Putamen (tissue), 1 donor: ENCODE measurements at places on chromosomes 6 and 20.

DNA sequence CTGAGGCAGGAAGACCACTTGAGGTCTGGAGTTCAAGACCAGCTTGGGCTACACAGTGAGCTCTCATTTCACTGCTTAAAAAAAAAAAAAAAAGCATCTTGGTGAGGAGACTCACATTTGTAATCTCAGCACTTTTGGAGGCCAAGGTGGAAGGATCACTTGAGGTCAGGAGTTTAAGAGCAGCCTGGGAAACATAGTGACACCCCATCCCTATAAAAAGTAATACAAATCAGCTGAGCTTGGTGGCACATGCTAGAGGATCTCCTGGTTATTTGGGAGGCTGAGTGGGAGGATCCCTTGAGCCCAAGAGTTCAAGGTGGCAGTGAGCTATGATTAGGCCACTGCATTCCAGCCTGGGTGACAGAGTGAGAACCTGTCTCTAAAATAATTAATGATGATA, 29.4 kb upstream of the SYNCRIP start:
- DNase-seq = no peak

DNA sequence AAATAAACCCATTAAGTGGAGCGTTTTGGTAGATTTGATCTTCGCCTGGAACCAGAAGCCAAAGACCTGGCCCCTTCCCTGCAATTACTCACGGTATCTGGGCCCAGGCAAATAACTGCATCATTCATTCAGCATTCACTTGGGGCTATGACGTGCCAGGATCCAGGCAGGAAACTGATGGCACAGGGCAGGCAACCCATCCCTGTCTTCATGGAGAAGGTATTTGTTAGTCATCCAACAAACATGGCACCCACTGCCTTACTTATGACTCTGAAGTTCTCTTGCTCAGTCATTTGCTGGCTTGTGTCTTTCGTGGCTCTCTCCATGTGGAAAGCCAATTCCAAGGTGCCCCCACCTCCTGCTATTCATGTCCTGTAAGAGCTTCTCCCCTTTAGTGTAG, 232.4 kb downstream of the BMP7 start:
- DNase-seq = no peak

- DNase-seq = no peak
These were observed 203.3 kb upstream of the IMPG1 start for GRCh38 chr6:76275746-76276145.

DNA sequence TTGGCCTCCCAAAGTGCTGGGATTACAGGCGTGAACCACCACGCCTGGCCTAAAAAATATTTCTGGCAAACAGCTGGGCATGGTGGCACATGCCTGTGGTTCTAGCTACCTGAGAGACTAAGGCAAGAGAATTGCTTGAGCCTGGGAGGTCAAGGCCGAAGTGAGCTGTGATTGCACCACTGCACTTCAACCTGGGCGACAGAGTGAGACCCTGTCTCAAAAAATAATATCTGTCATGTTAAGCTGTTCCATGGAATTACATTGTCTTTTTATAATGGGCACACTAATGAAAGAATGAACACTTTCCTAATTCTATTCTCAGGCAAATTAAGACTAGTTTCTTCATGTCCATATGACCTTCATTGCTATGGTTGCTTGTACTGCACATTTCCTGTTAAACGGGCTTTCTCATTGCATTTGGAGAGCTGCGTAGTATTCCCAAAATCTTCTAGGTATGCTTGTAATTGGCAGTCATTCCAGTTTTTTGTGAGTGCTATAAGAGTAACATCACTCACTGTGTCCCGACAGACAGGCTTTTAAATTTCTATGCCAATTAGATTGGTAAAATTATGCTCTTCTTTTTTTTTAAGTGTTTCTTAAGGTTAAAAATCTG, 12.1 kb downstream of the AMD1 start:
- no peak for DNase-seq

GRCh38 chr6:91506509-91506908, 919.6 kb upstream of the MAP3K7 start:
- DNase-seq = no peak

DNA sequence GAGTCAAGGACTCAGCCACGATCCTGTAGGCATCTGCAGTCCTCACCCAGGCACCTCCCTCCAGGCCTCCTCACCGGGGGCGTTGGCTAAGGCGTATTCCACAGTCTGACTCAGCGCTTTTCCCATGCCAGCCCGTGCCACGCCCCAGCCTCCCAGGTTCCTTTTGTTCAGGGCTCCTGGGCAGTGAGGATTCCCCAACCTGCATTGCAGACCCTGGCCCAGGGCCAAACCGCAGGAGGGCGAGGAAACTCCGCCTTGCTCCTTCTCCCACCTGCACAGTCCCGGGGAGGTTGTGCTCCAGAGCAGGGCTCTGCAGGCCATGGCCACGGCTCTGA, 202.8 kb upstream of the CST7 start:
- DNase-seq = no peak

GRCh38 chr6:9503111-9503761, 911.6 kb downstream of the TFAP2A start:
- no peak for DNase-seq

DNA sequence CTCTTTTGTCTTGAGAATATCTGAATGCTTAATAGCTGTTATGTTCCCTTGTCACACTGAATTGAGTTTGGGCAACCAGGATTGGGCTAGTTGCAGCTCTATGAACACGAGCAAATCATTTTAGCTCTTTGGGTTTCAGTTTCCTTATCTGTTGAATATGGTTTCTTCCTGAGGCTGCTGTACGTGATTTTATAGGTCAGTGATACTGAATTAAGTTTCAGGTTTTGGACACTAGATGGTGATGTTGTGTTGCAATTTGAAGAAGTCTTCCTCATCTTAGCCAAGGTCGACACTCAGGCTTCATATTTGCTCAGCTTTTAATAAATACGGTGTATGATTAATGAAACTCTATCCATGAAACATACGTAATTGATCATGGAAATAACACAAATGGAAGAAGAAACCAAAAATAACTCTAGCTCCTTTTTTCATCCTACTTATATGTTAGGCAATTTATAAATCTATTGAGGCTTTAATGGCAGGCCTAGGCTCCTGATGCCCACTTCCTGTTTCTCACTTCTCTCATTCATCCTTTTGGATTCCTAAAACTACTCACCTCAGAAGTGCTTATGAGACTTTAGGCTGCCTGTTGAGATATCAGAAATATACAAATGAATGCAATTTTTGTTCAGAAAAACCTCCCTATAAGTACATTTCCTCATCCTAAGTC, 354.1 kb upstream of the MAP3K7 start:
- DNase-seq = peak; percentile 36

DNA sequence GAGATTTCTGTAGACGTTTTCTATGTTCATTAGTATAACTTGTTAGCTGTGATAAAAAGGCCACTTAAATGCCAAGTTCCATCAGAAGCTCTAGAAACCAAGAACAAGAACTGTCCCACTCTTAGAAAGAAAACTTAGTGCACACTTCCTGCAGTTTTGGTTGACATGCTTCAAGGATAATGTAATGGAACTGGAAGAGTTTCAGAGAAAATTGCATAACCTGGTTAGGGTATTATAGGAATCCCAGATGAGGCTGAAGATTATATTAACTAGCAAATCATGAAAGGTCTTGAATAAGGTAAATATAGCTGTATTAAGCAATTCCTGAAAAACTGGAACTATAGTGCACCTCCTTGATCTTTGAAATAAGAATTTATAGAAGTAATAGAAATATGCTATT, 1.8 kb upstream of the PHACTR2 start:
- DNase-seq = no peak
